Caki2 (cell line): ENCODE measurements at places on chromosomes 11 and 22. TPM values are rescaled to one million over a fixed set of nuclear protein-coding genes. Genes with fewer than 3 reads are reported as not detected.

The DDT gene
- 213 and 296 TPM in 2 replicates for total RNA-seq

The CCND1 gene
- total RNA-seq: 122 and 137 TPM in 2 replicates

The MS4A18 gene
- total RNA-seq: not detected in 2 replicates

The FAM181B gene
- total RNA-seq: 1.8 and 5.0 TPM in 2 replicates

The UBASH3B gene
- 29.4 and 31.6 TPM in 2 replicates for total RNA-seq

The HOATZ gene
- not detected in 2 replicates for total RNA-seq

The MMP8 gene
- total RNA-seq: not detected in 2 replicates

The PKDREJ gene
- total RNA-seq: not detected in 2 replicates

The DYNC2H1 gene
- total RNA-seq: 0.32 and 18.6 TPM in 2 replicates

The GRAP2 gene
- not detected in 2 replicates for total RNA-seq

The ACRV1 gene
- total RNA-seq: not detected in 2 replicates

The APOL6 gene
- total RNA-seq: 21.3 and 21.5 TPM in 2 replicates

The ACTN3 gene
- not detected in 2 replicates for total RNA-seq

The IL18BP gene
- 1.0 and 4.3 TPM in 2 replicates for total RNA-seq

The CYP2D6 gene
- total RNA-seq: not detected in 2 replicates

The CBLIF gene
- total RNA-seq: not detected in 2 replicates

- no peak for DNase-seq
Measured at GRCh38 chr11:95725196-95725595, 64.4 kb downstream of the FAM76B start.

DNA sequence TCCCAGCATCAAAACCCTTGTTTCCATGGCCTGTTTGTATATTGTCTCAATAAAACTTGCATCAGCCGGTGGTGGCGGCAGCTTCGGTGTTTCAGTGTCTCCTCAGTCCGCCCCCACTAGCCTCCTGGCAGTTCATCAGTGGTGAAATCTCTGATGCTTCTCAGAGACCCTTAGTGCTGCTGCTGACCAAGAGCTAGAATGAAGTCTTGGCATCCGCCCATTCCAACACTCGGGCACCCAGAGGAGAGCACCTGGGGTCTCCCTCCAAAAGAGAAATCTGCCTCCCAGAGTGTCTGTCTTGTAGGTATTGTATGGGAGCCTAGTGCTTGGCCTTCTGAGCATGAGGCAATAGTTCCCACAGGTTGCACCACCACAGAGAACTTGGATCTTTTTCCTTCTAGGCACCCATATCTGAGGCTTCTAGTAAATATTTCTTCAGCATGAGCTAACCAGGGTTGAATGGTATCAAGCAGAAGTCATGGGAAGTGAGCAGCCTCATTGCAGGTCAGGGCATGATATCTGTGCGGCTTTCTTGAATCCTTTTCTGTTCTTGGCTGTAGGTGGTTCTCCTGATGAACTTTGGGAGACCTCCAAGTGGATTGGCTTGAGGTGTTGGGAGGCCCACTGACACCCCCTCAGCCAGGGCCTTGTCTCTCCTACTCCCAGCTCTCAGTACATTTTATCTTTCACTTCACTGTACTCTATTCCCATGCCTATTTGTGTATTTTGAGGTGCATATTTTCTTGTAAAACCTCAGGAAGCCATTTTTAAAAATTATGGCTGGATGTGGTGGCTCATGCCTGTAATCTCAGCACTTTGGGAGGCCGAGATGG is 13.2 kb upstream of the AIFM3 start:
- no peak for DNase-seq

GRCh38 chr22:46572911-46573780 is 35.7 kb upstream of the CELSR1 start:
- no peak for DNase-seq

DNA sequence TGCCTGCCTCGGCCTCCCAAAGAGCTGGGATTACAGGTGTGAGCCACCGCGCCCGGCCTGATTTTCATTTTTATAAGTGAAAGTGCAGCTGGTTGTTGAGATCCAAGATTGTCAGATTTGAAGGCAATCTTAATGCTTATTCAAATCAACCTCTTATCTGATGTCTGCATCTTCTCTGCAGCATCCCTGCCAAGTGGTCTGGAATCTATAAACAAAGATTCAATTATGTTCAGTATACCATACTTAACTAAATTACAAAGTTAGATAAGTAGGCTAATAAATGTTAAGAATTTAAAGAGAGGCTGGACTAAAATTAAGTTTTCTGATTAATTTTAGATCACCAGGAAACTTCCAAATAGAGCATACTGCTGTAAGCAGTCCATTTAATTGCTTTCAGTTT is 53.8 kb downstream of the POLD3 start:
- no peak for DNase-seq

GRCh38 chr11:64313491-64314145 is 3.7 kb downstream of the TRMT112 start:
- DNase-seq: no peak

GRCh38 chr11:130476922-130477491 is 28.6 kb downstream of the ADAMTS15 start:
- DNase-seq: no peak

GRCh38 chr22:23503142-23503541 is 76.9 kb downstream of the IGLL1 start:
- DNase-seq: no peak

GRCh38 chr22:35191412-35191811 is 65.9 kb upstream of the HMGXB4 start:
- DNase-seq: peak; percentile 41

- DNase-seq: peak; percentile 78
Measured at GRCh38 chr11:34052036-34052607, 591 bp downstream of the CAPRIN1 start.

- DNase-seq: no peak
Measured at GRCh38 chr11:14107050-14107430, 144.5 kb downstream of the SPON1 start.

- DNase-seq: no peak
Measured at GRCh38 chr11:78459738-78460137, 42.1 kb upstream of the GAB2 start.

- DNase-seq: no peak
Measured at GRCh38 chr11:45089676-45090499, 56.6 kb upstream of the PRDM11 start.

GRCh38 chr22:25153961-25154666 is 45.5 kb upstream of the CRYBB3 start:
- DNase-seq: no peak

DNA sequence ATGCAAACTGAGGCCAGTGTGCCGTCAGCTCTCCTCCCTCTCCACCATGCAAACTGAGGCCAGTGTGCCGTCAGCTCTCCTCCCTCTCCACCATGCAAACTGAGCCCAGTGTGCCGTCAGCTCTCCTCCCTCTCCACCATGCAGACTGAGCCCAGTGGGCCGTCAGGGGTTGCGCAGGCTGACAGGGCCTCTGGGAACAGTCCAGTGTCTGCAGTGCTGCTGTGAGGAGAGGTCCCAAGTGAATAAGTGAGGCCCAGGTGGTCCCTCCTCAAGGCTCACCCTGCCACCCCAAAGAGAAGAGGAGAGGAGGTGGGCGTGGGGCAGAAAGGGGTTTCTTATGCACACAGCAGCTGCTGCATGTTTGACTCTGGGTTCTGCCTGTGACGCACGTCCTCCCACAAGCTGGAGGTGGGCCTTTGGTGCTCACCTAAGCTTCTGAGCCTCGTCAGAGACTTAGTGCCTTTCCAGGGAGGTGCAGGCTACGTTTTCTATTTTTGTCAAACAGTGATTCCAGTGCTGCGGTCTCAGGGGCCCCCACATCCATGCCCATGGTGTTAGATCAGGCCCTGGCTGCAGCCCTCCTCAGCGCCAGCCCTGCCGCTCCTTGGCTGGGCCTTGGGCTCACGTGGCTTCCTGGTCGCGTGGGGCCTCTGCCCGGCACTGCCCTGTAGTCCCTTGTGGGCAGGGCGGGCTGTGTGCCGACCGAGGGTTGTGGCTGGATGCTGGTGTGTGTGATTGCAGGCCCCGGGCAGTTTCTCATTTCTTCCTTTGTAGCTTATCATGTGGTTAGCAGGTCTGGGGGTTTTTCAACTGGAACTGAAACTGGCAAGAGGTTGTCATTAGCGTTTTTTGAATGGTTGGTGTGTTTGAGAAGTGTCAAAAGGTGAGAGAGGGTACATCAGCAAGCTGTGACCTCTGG is 7.1 kb downstream of the TPCN2 start:
- DNase-seq: no peak

DNA sequence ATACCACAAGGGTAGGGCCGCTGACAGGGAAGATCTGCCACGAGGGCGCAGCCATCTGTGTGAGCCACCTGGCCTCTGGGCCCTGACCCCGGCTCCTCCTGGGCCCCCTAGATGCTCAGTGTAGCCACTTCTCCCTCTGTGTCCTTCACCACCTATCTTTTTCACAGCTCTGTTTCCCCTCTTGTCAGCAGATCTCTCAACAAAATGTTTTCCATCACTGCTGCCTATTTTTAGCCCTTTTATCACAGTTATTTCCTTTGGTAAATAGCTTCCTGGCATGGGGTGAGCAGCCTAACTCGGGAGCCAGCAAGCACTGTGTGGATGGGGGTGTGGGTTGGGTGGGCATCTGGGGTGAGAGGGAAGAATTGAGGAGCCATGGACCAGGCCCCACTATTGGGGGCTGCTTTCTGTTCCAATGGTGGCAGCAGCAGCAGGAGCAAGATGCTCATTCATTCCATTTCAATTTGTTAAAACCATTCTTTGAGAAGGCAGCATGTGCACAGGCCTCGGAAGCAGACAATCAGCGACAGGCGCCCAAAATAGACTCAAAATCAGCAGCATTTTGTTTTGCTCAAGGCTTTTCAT is 135.2 kb upstream of the NAV2 start:
- DNase-seq: no peak

DNA sequence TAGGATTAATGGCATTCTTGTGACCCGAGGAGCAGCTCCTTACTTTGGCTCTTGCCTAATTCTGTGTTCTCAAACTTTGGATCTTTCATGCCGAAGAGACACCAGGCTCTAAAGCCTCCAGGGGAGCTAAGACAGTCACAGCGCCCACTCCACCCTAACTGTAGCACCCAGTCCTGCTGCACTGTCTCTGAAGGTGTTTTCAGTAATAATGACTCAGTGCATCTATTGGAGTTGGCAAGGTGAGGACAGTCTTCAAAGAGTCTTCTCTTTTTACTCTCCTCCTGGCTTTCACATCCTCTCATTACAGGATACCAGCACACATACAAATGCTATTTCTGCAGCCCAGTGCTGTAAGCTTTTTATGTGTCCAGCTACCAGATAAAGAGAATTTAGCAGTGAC is 69.4 kb downstream of the PPFIBP2 start:
- DNase-seq: no peak

DNA sequence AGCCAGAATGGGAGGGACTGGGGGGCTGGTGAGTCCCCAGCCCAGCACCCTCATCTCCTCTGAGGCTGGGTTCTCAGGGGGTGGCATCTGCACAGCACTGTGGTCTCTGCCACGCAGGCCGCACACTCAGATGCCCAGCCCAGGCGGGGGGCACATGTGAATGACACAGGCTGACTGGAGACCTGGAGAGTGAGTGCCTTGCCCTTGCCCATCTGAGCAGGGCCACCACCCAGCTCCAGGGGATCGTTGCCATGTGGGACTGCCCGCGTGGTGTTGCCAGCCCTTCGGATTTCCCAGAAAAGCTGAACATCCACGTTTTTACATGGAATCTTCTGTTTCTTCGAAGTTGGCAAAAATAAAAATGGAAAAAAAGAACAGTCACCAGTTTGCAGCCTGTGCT is 18.9 kb downstream of the PRDM11 start:
- DNase-seq: no peak

GRCh38 chr22:23305922-23306374 is 125.6 kb downstream of the BCR start:
- no peak for DNase-seq

GRCh38 chr22:17093081-17093480 is 8.3 kb downstream of the IL17RA start:
- no peak for DNase-seq

- peak; percentile 58 for DNase-seq
Measured at GRCh38 chr11:75325713-75326438, 25.6 kb downstream of the ARRB1 start.

DNA sequence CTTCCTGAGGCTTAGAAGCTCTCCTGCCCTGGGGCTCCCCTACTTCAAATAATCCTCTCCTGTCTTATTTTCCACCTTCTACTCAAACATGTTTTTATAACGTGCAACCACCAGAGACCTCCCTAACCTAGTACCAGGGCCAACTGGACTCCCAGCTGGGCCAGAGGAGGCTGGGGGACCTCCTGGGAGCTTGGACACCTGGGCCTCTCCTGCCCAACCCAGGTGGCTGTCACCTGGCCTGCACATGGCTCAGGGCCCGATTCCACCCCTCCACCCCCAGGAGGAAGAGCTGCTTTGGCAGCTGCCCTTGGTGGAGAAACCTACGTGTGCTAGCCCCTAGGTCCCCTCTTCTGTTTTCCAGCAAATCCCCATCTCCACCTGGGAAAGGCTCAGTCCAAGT is 105.2 kb downstream of the ABTB2 start:
- DNase-seq: no peak

- no peak for DNase-seq
Measured at GRCh38 chr22:38721551-38721950, 15.8 kb downstream of the GTPBP1 start.

DNA sequence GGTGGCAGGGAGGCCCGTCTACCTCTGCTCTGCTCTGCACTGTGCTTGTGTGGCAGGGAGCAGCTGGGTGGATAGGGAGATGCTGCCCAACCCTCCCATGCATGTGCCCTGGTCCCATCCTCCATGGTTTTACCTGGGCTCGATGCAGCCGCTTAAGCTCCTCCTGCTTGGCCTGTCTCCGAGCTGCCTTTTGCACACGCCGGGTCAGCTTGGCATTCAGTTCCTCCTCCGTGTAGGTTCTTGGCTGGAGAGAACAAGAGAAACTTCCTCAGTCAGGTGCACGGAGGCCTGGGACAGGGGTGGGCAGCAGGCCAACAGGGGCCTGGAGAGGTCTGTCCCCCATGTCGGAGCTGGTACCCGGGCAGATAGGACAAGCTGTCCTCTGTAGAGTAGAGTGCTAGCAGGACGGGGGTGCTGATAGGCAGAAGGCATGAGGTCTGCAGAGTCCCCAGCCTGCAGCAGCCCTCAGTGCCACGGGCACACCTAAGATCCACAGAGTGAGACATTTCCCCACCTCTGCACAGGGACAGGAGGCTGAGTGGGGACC is 36.4 kb upstream of the BID start:
- DNase-seq: no peak

GRCh38 chr11:131041331-131042040 is 125.2 kb upstream of the SNX19 start:
- DNase-seq: no peak

DNA sequence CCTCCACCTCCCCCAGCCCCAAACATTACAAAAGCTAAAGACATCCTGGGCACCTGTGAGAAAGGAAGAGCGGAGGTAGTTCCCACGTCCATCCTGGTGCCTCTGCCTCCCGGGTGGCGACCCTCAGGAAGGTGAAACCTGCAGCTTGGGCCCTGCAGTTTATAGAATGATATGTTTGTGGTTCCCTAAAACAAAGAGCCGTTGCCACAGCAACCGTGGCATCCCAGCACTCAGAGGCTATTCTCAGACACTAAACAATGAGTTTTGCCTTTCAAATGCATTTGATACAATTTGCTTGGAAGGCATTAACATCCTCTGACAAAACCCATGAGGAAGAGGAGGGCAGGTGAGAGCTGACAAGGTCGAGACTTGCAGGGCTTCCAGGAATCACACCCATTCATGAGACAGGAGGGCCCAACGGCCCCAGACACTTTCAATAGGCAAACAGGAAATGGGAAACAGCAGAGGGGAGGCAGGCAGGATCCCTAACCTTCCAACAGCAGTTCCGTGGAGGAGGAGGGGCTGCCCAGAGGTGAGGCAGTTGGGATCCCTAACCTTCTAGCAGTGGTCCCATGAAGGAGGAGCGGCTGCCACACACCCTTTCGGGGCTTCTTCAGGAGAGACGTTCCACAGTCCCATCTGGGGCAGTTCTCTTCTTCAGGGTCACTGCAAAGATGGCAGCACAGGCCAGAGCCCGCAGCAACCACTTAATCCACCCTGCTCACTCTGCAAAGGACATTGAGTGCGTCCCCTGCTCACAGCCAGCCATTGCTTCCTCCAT is 379.2 kb downstream of the SHANK2 start:
- no peak for DNase-seq
